ENCODE measurements at places on chromosomes 12 and 14.

DNA sequence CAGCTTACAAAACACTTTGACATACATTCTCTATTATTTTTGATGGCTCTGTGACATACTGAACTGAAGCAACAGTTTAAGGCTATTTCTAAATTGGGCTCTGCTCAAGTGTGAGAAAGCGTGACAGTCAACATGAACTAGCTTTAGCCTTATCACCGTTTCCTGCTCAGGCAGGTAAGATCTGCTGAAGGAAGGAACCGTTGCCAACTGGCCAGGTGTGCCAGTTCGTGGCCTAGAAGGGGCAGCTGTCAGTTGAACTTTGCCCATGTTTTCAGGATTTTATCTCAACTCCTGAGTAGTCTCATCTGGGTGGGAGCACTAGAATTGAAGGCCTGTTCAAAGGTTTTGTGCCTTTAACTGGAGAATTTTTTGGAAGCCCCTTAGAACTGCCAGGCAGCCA lies 79.5 kb downstream of the ETV6 start:
- no peak for DNase-seq

- DNase-seq: no peak
Measured at GRCh38 chr12:6376870-6377666, 1.7 kb upstream of the SCNN1A start.

DNA sequence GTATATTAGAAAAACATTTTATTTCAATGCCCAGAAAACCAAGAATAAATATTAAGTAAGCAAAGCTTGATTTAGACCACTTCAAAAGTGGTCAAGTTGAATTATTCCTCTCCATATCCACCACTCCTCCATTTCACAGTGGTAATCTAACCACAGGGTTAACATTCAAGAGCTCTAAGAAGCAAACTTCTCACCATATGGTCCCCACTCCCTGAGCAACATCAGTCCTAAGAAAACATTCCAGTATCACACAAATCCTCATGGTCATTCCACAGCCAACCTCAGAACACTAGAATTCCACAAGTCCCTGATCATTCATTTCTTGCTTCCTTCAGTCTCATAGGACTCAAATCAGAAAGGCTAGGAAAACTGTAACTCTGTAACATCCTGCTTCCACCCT lies 47.9 kb downstream of the ST8SIA1 start:
- DNase-seq: peak; percentile 98

GRCh38 chr12:6233121-6233971 lies 33.1 kb downstream of the CD9 start:
- no peak for DNase-seq

DNA sequence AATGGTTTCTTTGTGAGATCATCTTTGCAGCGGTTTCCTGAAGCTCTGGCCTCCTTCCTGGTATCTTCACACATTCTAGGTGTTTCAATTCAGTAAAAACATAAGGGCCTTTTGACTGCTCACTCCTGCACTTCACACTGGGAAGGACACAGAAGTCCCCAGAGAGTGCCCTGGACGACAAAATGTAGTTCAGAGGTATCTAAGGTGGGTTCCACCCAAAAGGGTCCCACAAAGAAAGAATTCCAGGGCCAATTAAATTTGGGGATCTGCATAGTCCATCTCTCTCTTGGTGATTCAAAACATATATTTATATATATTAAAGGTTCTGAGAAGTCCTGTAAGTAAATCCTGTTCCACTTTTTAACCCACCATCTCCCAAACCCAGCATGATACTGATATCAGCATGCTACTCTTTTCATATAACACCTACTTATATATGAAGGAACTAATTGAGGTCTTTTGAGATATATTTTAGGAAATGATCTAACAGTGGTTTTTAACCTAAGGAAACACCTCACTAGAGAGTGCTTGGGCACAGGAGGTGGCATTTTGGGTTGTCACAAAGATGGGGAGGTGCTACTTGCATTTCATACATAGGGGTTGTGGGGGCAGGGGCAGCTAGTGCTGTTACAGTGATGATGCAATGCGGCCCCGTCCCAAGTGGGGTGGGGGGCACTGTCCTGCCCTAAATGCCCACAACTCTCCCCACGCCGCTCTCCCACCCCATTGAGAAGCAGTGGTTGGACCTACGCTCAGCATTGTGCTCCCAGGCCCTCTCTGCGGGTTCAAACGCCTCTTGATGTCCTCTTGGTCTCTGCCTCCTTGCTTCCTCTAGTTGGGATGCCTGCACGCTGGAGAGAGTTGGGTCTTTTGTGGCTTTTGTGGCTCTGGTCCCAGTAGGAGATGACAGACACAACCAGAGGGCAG lies 109.4 kb downstream of the ARF6 start:
- DNase-seq: no peak

- DNase-seq: no peak
Measured at GRCh38 chr14:94113490-94113889, 3.0 kb downstream of the IFI27 start.

DNA sequence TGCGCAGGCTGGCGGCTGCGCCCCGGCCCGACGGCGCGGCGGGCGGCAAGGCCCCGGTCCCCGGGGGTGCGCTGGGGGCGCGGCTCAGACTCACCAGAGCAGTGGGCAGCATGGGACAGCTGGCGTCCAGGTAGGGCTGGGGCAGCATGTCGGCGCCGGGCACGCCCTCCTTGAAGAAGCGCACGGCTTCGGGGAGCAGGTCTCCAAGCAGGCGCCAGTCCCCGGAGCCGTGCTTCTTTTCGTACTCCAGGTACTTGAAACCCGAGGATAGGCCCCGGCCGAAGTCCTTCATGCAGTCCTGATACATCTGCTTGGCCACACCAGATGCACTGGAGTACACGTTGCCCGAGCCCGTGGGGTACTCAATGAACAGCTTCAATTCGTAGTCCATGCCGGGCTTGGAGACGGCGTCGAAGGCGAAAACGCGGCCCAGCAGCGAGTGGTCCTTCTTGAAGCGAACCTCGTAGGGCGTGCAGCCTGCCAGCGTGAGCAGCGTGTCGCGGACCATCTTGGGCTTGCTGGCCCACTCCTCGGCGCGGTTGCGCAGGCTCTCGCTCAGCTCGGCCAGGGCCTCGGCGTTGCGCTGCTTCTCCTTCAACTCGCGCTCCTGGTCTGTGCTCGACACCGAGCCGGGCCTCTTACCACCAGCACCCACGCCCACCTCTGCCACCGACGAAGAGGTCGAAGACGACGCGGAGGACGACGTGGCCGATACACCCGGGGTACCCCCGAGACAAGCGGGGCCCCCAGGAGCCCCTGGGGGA lies 2.2 kb downstream of the IRF2BPL start:
- peak; percentile 50 for DNase-seq

GRCh38 chr12:22332202-22332601 lies 2.3 kb downstream of the ST8SIA1 start:
- DNase-seq: no peak

DNA sequence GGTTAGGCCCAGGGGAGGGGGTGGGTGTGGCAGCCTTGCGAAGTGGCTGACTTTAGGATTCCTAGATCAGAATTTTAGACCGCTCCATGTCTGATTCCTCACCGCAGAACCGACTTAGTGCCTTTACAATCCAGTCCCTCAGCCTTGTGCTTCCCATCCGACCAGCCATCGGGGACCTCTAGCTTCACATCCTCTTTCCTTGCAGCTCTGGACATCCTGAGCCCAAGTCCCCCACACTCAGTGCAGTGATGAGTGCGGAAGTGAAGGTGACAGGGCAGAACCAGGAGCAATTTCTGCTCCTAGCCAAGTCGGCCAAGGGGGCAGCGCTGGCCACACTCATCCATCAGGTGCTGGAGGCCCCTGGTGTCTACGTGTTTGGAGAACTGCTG lies 557 bp downstream of the COPS7A start:
- DNase-seq: no peak

DNA sequence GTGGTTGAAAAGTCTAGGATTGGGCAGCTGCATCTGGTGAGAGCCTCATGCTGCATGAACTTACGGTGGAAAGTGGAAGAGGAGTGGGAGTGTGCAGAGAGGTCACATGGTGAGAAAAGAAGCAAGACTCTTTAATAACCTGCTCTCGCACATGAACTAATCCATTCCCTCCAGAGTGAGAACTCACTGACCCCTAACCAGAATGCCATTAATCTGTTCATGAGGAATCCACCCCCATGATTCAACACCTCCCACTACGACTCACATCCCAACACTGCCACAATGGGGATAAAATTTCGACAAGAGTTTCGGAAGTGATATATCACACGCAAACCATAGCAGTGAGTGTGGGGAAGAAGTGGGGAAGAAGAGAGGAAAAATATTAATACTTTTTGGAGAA lies 377.4 kb downstream of the NAV3 start:
- no peak for DNase-seq

GRCh38 chr12:2753536-2753935 lies 41.2 kb upstream of the FKBP4 start:
- no peak for DNase-seq

DNA sequence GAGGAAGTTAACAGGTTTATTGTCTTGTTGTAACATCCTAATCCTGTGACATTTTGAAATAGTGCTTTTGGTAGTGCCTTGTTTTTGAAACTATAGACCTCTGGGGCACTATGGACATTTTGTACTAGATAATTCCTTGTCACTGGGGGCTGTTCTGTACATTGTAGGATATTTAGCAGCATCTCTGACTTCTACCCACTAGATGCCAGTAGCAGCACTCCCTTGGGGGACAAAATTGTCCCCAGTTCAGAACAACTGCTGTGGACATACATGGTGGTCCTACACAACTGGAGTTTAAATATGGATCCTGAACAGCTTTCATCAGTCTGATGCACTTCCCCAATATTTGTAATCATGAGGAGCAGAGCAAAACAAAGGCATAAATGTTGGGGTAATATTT lies 264.7 kb downstream of the RAD51B start:
- DNase-seq: no peak

DNA sequence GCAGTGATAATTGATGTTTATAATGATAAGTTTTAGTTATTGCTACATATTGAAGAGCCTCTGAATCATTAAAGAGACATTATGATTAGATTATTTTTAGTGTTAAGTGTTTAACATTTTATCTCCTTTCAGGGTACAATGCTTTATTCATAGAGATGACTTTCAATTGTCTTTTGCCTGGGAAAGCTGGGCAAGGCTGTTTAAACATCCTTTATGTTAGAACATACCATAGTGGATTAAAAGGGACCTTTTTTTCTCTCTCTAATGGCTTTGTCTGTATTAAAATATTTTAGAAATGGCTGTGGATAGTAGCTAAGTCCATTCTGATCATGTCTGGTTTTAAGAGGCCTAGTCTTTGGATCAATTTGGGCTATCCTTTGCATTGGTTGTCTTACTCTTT lies 427.5 kb upstream of the MIS18BP1 start:
- DNase-seq: no peak

DNA sequence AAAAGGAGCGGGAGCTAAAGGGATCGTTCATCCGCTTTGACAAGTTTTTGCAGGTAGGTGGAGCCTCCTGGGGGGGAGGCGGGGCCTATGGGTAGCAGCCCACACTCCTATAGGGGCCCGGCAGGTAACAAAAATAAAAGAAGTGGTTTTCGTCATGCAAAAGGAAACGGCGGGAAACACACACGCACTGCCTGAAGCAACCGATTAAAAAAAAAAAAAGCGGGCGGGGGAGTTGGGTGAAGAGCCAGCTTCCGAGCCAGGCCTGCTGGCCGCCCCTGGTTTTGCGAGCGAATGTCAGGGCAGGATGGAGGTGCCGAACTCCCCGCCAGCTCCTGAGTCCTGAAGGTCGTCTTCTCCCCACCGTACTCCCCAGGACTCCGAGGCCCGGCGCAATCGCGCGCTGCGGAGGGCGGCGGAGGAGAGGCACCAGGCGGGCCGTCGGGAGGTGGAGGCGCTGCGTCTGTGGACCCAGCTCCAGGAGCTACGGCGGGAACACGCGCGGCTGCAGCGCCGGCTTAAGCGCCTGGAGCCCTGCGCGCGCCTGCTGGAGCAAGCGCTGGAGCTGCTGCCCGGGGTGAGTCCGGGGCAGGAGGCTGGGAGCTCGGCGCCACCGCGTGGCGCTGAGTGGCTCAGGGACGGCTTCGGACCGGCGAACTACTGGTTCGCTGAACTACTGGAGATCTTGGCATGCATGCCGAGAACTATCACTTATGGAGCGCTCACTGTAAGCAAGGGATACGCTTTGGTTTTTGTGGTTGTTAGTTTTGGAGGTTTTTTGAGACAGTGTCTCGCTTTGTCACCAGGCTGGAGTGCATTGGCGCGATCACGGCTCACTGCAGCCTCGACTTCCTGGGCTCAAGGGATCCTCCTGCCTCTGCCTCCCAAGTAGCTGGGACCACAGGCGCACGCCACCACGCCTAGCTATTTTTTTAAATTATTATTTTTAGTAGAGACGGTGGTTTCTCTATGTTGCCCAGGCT lies 3.6 kb downstream of the CFAP73 start:
- DNase-seq: peak; percentile 68

GRCh38 chr14:75341620-75342019 lies 63.0 kb downstream of the FOS start:
- DNase-seq: no peak

DNA sequence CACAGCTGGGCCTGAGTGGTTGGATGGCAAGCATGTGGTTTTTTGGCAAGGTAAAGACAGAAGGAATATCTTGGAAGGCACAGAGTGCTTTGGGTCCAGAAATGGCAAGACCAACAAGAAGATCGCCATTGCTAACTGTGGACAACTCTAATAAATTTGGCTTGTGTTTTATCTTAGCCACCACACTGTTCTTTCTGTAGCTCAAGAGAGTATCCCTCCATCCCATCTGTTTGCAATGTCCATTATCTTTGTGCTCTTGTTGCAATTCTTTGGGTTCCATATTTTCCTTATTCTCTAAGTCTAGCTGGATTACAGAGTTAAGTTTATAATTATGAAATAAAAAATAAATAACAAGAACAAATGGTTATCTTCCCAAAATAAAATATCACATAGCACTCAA lies 6.7 kb upstream of the DAAM1 start:
- no peak for DNase-seq

DNA sequence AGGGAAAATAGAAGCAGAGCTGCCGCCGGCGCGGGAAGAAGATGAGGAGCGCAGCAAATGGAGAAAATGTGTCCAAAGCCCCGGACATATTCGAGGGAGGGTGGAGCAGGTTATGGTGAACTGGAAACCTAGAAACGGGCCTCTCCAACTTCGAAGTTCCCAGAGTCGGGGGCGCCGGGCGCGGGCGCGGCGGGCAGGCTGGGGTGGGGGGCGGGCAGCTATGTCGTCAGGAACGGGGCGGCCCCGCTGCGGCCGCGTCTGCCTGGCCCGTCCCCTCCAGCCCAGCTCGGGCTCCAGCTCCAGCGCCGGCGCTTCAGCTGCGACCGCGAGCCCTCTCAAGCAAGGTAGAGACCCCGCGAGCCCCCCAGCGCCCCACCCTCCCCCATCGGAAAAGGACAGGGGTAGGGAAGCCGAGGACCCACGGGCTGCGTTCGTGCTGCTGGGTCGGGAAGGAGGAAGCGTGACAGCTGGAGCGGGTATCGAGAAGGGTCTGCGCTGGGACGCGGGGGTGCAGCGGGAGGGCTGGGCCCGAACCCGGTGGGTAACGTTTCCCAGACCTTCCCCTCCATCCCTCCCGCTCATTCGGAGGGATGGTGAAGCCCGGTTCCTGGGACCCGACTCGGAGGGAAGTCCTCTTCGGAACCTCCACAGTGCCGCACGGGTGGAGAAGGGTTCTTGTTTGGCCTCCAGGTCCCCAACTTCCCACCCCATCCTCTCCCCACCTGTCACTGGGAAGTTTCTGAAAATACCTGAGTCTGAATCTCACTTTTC lies 1.0 kb downstream of the DGKA start:
- DNase-seq: peak; percentile 26
